ENCODE measurements at places on chromosomes 7 and 10. TPM values are rescaled to one million over a fixed set of nuclear protein-coding genes. Genes with fewer than 3 reads are reported as not detected.

- peak overlapping the region; percentile 96 for H3K27ac ChIP-seq
- H3K4me3 ChIP-seq: peak overlapping the region; percentile 86
- no peaks in the 10 kb centered on the region for H3K27me3 ChIP-seq
- peaks cover 9% of the 10 kb centered on the region for H3K36me3 ChIP-seq
Measured at GRCh38 chr10:119651514-119652360, 557 bp downstream of the BAG3 start.

GRCh38 chr10:1464881-1465417, 272.4 kb downstream of the ADARB2 start:
- H3K4me3 ChIP-seq: no peak overlapping the region
- no peaks in the 10 kb centered on the region for H3K36me3 ChIP-seq
- H3K4me1 ChIP-seq: no peaks in the 10 kb centered on the region
- no peak overlapping the region for H3K27ac ChIP-seq
- no peaks in the 10 kb centered on the region for H3K27me3 ChIP-seq

DNA sequence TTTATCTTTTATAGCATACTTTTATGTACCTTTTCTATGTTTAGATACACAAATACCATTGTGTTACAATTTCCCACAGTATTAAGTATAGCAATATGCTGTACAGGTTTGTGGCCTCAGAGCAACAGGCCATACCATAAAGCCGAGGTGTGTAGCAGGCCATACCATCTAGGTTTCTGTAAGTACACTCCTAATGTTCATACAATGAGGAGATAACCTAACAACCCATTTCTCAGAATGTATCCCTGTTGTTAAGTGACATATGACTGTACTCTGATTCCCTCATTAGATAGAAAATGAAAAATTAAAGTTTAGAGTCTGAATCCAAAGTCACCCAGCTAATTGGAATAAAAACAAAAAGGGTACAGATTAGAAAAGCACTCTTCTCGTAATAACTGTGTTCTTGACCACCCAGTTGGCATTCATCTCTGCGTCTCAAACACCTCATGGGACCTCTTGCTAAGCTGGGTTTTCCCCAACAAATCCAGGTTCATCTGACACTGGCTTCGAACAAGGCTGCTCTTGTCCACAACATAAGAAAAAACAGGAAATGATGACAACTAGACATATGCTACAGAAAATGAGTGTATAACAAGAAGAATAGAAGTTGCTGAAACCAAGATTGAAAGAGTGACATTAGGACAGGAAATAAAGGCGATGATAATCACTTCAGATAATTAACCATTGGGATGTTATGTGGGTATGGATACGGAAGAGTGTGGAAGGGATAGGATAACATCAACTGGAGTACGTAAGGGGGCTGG, 1.4 kb downstream of the NDUFB8 start:
- H3K27me3 ChIP-seq: no peaks in the 10 kb centered on the region
- peak overlapping the region; percentile 100 for H3K4me3 ChIP-seq
- DNase-seq: no peak
- H3K27ac ChIP-seq: peak overlapping the region; percentile 100
- H3K36me3 ChIP-seq: peaks cover 46% of the 10 kb centered on the region
- H3K4me1 ChIP-seq: peaks cover 47% of the 10 kb centered on the region

Gene ZNF138
- 11.2 TPM for total RNA-seq

Gene FAM221A
- total RNA-seq: 4.5 TPM

Gene DAGLB
- total RNA-seq: 22.4 TPM
